ENCODE measurements at places on chromosomes 2 and 18.

DNA sequence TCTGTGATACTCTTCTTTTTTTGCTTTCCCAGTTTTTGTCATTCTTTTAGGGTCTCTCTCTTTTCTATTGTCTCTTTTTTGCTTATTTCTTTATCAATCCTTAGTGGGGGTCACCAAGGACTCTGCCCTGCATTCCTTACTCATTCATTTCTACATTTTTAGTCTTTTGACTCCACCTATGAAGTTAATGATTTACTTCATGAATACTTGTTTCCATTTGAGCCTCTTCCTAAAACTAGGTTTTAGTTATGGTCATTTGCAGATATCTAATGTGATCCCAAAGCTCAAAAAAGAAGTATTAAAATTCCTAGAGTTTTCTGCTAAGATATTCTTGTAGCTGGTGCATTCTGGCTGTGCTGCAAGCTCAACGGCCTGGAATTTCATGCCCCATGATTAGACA lies 149.3 kb upstream of the AQP4 start:
- DNase-seq = no peak

GRCh38 chr18:27661320-27662018 lies 476.4 kb upstream of the CHST9 start:
- DNase-seq = no peak

- DNase-seq = no peak
These were observed 74.8 kb upstream of the SLC66A3 start for GRCh38 chr2:11080253-11081115.

DNA sequence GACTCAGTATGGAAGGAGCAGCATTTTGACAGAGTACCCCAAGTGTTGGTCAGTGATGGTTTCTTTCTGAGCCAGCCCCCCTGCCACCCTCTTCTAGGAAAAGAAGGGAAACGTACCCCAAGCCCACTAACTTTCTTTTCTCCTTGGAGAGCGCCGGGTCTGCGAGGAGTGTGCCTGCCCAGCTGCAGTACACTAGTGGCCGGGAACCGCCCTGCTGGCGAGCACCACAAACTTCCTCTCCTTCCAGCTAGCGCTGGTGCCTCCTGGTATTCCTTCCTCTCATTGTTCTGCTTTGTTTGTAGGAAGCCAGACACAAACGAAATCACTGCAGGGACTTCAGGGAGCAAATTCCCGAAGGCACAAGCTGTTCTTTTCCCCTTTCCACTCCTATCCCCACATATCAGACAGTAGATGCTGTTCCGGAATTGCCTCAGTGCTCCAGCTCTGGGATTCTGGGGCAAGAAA lies 1.8 kb downstream of the CCDC85A start:
- DNase-seq = no peak

DNA sequence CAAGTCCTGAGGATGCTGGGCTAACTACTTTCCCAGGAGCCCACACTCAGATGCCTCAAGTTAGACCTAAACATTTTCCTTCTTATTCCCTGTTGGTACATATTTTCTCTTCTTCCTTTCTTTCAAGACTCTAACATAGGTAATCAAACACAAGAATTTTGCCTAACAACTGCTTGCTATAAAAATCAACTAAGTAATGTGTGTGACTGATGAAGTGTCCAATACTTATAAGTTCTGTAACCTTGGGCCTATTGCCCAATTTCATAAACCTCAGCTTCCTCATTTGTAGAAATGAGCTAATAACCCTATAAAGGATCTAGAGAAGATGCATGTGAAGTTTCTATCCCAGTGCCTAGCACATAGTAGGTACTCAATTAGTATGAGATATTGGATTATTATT lies 31.6 kb upstream of the PIK3C3 start:
- no peak for DNase-seq

Data from NCI-H526 treated with DMSO at 0.1 percent for 48 hours (cell line).